ENCODE measurements at places on chromosomes 4 and X.

DNA sequence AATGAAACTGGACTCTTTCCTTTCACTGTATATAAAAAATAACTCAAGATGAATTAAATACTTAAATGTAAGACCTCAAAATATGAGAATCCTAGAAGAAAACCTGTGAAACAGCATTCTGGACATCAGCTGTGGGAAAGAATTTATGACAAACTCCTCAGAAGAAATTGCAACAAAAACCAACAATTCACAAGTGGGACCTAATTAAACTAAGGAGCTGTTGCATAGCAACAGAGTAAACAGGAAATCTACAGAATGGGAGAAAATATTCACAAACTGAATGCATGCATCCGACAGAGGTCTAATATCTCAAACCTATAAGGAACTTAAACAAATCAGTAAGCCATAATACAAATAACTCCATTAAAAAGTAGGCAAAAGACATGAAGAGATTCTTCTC, 851.7 kb upstream of the PCDH10 start:
- DNase-seq, result no peak

- no peak for DNase-seq
Observed at GRCh38 chr4:138650929-138651448, 364.6 kb upstream of the NOCT start.

GRCh38 chr4:177986236-177986635, 544.0 kb upstream of the AGA start:
- DNase-seq, result no peak

- DNase-seq, result no peak
Observed at GRCh38 chr4:95304898-95305297, 243.9 kb downstream of the UNC5C start.

GRCh38 chr4:112637552-112637866, 566 bp downstream of the LARP7 start:
- no peak for DNase-seq

DNA sequence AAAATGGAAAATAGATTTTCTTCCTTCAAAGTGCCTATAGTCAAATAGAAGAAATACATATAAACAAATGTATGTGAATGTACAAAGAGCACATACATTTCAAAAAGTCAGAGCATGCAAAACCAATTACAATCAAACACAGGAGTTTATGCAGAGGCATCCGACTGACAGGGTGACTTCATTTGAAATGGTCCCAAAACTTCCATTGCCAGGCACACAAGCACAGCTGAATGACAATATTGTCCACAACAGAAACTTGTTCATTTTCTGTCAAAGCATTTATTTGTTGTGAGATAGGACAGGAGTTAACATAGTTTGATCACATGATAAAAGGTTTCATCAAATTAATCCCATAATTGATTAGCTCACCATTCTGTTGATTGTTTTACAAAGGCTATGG, 96.4 kb upstream of the TTC29 start:
- DNase-seq, result no peak

GRCh38 chr4:165709516-165709915, 163.5 kb upstream of the TLL1 start:
- DNase-seq, result no peak

DNA sequence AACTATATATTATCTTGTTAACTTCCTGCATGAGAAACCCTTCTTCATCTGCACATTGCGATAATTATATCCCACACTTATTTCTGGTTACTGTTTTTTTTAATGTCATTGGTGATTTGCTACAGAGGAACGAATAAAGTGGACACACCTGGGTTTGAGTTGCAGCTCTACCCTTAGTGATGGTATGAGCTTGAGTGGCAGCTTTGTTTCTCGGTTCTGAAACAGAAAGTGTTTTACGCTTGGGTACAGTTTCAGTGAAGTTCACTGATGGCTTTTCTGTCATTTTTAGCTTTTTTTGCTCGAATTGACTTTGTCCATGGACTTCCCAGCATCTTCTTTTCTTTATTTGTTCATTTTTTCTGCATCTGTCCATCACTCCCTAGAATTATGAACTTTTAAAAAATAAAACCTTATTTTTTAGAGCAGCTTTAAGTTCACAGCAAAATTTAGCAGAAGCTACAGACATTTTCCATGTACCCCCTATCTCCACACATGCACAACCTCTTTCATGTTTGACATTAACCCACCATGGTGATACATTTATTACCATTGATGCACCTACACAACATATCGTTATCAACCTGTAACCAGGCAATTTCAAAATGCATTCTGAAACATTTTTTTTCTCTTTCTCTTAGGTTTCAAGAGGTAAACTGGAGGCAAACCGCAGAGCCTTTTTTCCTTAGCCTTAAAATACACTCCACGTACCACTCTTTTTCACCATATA, 1041.6 kb upstream of the PRKX start:
- no peak for DNase-seq

- DNase-seq, result no peak
Observed at GRCh38 chr4:26260571-26260970, 60.2 kb upstream of the RBPJ start.

DNA sequence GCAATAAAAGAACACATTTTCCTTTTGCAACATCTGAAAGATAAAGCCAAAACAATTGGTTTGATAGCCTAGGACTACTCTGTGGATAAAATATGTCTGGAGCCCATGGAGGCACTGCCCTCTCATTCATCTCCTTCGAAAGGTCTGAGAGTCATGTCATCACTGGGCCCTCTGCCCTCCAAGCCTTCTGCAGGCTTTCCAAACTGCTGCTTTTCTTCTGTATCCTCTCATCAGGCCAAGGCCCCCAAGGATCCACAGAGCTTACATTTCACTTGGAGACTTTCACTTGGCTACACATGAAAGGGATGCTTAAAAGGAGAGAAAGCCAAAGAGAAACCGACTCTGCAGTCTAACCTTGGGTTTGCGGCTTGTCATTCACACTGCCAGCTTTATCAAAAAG, 109.9 kb downstream of the SH3RF1 start:
- DNase-seq, result no peak

- DNase-seq, result no peak
Observed at GRCh38 chr4:153880983-153881382, 92.1 kb upstream of the SFRP2 start.

DNA sequence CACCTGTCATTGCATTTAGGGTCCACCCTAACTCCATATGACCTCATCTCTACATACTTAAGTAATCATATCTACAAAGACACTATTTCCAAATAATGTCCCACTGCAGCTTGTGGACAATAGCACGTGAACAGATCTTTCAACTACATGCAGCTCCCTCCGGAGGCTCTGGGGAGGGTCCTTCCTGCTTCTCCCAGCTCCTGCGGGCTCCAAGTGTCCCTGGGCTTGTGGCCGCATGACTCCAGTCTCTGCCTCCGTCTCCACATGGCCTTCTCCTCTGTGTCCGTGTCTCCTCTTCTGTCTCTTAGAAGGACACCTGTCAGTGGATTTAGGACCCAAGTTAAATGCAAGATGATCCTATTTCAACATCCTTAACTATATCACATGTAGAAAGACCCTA, 52.7 kb downstream of the ASMT start:
- DNase-seq, result no peak

GRCh38 chr4:71026086-71026485, 32.6 kb downstream of the DCK start:
- no peak for DNase-seq

- no peak for DNase-seq
Observed at GRCh38 chrX:108353452-108353851, 84.8 kb downstream of the COL4A6 start.

- no peak for DNase-seq
Observed at GRCh38 chrX:70755850-70756249, 152.7 kb downstream of the TEX11 start.

DNA sequence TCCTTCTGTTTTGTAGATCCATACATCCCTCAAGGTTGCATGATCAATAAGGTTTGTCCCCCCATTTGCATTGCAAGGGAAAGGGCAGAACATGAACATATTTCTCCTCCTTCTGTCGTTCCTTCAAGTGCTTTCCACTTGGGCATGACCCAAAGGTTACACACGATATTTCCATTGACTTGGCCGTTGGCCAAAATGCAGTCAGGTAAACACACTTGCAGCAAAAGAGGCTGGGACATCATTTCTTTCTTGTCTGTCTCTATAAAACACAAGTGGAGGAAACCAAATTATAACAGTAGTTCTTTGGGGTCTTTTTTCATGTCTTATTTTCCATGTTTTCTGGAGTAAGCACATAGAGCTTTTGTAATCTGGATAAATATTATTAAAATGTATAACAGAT, 156.1 kb downstream of the FRAS1 start:
- no peak for DNase-seq

DNA sequence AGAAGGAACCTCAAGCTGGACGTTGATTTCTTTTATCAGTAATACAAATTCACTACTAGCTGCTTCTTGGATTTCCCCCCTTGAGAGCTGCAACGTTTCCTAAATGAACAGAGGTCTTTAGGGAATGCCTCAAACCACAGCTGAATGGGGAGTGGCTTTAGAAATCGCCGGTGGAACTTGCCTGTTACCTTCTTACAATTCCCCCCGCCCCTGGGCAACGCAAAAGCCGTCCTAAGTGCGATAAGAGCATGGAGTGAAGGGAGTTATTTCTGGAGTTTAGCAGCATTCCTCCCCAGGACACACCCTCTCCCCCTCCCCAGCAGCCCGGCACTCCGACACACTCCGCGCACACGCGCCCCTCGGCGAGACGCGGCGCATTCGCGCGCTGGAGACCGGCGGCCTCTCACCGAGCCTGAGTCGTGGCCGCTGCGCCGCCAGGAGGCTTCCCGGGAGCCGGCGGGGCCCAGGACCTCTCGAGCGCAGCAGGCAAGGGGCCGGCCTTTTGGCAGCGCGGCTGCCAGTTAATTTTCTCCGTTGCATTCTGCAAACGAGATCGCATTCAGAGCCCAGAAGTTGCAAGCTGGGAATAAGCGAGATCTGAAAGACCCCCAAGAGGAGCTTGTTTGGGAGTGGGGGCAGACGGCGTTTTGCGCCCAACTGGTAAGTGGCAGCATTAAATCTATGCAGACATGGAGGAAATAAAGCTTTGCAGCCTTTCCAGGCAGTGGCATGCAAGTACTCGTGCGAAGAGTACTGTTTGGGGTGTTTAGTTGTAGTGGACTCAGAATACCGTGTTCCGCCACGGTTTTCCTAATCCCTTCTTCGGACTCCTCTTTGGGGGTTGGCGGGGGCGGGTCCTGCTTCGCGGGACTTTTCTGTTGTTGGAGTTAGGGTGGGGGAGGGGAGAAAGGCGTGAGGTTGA, 134.7 kb downstream of the PALLD start:
- DNase-seq, result no peak

- DNase-seq, result no peak
Observed at GRCh38 chr4:3700223-3700622, 66.0 kb upstream of the ADRA2C start.

DNA sequence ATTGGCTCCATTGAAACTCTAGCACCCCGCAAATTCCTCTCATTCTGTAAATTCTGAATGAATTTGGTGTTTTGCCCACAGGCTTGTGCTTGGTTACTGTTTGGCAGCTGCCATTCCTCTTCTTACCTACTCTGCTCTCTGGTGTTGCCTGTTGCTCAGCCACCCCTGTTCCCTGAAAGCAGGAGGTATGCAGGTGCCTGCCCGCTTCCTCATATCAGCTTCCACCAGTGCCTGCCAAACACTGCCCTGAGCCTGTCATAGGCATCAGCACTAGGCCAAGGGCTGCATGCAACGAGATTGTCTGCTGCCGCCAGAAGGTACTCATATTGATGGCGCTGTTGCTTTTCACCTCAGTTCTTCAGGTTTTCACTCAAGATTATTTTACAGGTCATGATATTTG, 978.1 kb downstream of the C4orf33 start:
- no peak for DNase-seq

- DNase-seq, result no peak
Observed at GRCh38 chr4:52651996-52652672, 7.0 kb downstream of the USP46 start.

- DNase-seq, result no peak
Observed at GRCh38 chr4:121070274-121070673, 2.1 kb downstream of the NDNF start.

DNA sequence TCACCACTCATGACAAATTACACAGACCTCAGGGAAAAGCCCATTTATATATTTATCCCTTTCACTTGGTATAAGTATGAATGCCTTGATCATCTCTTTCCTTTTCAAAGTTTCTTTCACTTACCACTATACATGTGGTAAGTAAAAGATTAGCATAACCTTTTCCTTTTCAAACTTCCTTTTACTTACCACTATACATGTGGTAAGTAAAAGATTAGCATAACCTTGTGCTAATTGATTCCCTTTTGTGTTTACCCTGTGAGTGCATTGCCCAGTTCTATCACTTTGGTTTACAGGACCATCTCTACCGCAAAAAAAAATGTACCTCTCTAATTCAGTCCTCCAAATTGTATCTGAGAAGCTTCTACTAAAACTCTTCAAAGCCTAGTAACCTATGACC, 32.7 kb upstream of the TCEANC start:
- no peak for DNase-seq

DNA sequence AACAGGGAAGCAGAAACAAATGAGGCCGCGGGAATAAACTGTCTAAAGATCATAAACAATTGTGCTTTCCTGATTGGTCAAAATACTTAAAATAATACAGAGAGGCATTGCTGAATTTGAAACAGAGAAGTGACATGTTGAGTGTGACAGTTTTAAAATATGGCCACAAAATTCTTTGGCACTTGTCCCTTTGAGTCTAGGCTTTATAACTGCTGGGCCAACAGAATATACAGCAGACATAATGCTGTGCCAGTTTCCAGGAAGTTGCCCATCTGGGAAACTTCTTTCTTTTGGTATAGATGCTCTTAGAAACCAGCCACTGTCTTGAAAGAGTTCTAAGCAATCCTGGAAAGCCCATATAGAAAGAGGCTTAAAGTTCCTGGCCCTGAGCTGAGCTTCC, 668.4 kb downstream of the CENPC start:
- no peak for DNase-seq

DNA sequence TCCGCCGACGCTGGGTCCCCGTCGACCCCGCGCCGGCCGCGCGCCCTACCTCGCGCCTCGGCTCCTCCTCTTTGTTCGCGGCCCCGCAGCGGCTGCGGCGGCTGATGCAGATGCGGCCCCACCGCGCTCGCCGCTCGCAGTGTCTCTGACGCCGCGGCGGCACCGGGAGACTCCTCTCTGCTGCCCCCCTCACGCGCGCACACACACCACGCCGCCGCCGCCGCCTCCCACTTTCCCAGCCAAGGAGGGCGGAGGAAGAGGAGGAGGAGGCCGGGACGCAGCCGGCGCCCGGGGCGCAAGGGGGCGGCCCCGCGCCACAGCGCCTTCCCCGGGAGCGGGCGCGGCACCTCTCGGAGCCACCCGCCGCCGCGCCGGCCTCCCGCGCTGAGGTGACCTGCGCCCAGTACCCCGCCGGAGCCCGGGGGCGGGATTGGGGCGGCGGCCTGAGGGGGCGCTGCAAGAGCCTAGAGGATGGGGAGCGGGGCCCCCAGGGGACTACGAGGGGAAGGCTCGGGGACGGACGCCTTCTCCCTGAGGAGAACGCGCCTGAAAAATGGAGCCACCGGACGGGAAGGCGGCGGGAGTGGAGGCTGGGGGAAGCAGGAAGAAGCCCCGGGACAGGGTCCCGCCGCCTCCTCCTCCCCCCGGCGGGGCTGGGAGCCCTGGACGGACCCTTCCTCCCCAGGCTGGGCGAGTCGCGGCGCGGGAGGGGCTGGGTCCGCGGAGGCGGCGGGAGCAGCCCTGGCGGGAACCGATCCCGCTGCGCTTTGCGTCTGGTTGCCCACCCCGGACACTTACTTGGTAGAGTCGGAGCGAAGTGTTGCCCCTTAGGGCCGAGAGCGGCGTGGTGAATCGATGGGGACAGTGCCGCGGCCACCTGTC, at the start of gene SH3RF1:
TSS of gene SH3RF1 (minus strand) at position 147 of the 882 bp plus-strand sequence. CDS start 1,744 bp downstream, outside the sequence.
- DNase-seq, result no peak

Data from stimulated activated CD8-positive, alpha-beta memory T cell treated with anti-CD3 and anti-CD28 coated beads, Interleukin-7, amount 100 ng/mL, for 1 hour (primary cell).